ENCODE measurements at places on chromosomes 3 and 15. TPM values are rescaled to one million over a fixed set of nuclear protein-coding genes. Genes with fewer than 3 reads are reported as not detected.

GRCh38 chr3:120093119-120093910 lies 932 bp downstream of the GSK3B start:
- peak; percentile 84 for DNase-seq

DNA sequence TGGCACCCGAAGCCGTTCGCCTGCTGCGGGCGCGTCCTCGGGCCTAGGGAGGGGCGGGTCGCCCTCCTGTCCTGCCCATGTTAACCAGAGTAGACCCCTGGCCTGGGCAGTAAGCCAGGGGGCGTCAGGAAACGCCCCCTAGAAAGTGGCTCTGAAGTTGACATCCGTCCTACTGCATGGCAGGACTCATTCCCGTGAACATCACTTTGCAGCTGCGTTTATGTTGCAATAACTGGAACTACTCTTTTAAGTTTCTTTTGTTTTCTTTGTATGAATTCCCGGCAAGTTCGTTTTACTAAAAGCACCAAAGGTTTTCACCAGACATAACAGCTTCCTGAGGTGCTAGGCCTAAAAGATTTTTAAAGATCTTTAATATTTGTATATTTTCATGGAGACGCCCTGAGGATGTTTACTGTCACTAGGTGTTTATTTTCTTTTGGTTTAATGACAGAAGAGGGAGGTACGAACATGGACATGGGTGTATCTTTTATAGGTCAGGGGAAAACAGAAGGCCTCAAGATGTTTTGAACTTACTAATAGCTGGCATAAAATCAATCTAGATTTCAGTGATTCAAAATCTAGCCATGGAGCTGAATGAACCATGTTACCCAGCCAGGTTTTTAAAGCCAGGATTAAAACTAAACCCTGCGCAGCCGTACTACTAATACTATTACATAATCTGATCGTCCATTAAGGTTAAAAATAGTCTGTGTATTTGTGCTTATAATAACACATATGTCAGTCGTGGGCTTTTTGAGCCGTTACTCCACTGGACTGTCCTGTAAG lies 1.0 kb downstream of the C15orf61 start:
- DNase-seq: peak; percentile 66

DNA sequence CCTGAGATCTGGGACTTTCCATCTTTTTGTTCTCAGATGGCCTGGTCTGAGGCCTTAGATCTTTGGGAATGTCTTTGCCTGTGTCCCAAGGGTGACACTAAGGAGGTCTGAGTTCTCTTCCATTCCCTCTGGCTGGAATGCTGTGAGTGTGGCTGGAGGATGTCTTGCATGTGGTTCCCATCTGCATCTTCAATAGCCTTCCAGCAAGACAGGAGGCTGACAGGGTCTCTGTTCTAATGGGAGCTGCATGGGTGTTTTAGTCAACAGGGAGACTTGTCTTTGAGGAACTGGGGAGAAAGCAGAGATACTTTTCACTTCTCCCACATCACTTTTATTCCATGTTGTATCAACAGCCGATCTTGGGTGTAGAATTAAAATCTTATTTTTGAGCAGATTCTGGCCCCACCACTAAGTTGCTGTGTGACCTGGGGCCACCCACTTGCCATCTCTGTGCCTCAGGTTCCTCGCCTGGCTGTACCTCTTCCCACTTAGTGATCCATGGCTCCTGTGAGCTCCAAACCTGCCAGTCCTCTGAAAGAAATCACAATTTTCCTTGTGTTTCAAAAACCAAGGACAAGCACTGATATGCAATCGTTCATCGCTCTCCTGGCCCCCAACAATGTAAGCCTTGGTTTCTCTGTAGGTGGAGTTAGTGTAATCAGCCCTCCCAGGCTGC lies 75.2 kb downstream of the LSM3 start:
- DNase-seq: no peak

DNA sequence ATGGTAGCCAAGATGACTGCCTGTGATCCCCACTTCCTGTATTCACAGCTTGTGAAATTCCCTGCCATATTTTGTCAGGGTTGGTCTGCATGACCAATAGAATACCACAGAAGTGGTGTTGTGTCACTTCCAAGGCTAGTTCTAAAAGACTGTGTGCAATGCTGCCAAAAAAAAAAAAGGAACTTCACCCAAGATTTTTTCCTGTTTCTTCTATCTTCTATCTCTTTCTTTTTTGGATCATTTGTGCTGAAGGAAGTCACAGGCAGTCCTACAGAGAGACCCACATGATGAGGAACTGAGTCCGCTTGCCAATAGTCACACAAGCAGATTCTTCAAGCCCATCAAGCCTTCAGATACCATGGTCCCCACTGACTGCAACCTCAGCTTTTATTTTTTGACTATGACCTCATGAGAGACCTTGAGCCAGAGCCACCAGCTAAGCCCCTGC lies 18.1 kb upstream of the RAF1 start:
- DNase-seq: no peak

DNA sequence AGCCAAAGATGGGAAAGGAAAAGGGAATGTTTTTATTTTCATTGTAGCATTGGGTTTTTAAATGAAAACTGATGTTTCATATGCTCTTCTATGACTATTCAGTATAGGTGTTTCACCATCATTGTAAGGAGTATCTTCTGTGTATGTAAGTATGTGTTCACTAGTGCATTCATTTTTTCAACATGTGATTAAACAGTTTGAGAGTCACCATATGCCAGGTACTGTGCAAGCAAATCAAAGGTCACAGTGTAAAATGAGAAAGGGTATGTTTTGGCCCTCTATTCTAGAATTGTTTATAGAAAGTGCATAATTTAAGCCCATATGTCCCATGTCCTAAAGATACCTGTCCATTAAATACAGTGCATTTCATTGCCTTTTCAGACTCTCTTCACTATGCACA lies 207.2 kb downstream of the ZBTB20 start:
- no peak for DNase-seq

GRCh38 chr3:105912891-105913290 lies 44.1 kb upstream of the CBLB start:
- no peak for DNase-seq

TLR9 gene
- polyA plus RNA-seq: 0.30 TPM

- DNase-seq: peak; percentile 82
These were observed 16.5 kb downstream of the SEMA3G start for GRCh38 chr3:52428151-52429005.

- no peak for DNase-seq
These were observed 594.4 kb downstream of the FOXP1 start for GRCh38 chr3:70989174-70989573.

- DNase-seq: no peak
These were observed 128.2 kb upstream of the OSTN start for GRCh38 chr3:191070762-191071403.

FSIP1 gene
- polyA plus RNA-seq: 0.16 TPM

BFSP2 gene
- polyA plus RNA-seq: not detected

DNA sequence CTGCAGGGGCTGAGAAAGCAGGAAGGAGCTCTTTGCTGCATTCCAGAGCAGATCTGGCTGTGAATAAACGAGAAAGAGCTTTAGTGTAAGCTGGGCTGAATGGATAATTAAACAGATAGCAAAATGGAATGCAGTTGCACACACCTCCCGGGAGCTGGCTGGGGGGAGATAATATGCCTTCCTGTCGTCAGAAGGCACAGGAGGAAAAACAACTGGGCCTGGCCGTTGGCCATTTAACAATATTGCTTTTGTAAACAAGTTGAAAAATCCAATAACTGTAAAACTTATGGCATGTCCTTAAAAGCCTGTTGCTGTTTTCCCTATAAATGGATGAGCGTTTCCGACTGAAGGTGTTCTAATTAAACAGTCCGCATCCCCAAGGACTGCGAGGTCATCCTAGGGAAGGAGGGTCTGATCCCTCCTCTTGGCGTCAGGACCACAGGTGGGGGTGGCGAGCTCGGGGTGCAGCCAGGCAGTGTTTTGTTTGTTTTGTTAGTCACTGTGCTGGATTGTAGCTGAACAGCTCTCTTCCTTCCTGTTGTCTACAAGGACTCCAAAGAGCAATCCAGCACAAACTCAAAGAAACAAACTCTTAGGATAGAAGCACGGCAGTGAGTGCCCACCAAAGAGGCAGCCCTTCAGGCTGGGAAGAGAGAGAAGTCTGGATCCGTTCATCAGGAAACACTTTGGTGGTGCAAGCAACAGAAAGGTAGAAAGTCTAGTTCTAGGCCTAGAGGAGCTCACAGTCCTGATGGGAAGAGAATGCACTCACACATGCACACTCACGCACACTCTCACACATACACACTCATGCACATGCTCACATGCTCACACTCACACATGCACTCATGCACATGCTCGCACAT lies 133.4 kb upstream of the SMAD3 start:
- no peak for DNase-seq

- no peak for DNase-seq
These were observed 9.3 kb downstream of the LOXL1 start for GRCh38 chr15:73935547-73935946.
